ENCODE measurements at places on chromosomes 4 and X.

- DNase-seq = no peak
Measured at GRCh38 chr4:73596001-73596400, 24.2 kb downstream of the RASSF6 start.

DNA sequence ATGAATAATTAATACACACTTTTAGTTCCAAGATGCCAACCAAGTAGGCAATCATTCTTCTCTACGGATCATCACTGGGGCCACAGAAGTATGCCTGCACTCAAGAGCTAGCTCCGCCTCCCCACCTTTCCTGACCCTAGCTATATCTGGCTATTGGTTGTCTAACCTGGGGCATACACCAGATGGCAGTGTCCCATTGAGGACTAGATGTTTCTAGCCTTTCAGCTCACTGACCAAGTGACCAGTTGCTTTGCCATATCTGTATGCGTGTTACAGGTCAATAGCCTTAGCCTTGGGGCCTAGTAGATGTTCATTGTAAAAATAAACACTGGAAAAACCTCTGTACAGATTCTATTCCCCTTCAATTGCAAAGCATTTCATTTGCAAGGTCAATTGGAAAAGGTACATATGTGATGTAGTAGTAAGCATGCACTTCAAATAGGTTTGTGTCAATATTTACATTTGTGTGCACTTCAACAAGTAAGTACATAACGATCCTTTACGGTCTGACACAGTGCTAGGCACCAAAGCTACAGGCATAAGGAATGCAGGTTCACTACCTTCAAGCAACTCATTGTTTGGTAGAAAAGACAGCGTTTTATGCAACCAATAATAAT lies 521.7 kb downstream of the PPARGC1A start:
- DNase-seq = peak; percentile 97

DNA sequence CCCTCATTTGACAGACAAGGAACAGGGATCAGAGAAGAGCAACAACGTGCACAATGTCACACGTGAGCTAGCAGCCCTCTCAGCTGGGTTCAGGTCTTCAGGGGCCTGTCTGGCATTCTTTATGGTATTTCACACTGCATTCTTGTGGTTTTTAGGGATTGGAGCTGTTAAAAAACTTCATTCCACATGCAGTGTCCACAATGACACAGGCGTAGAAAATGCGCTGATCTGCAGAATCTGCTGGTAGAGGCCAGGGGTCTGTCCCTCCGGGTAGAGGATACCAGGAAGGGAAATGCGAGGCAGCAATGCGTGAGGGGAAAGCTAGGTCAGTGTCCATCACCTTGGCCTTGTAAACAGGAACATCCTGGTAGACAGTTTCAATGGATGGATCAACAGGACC lies 36.6 kb downstream of the MAP7D3 start:
- DNase-seq = no peak

GRCh38 chr4:110675426-110675825 lies 52.5 kb upstream of the PITX2 start:
- DNase-seq = no peak

GRCh38 chrX:39826813-39827543 lies 270.8 kb downstream of the BCOR start:
- no peak for DNase-seq

GRCh38 chrX:105696870-105697269 lies 125.5 kb upstream of the NRK start:
- no peak for DNase-seq

DNA sequence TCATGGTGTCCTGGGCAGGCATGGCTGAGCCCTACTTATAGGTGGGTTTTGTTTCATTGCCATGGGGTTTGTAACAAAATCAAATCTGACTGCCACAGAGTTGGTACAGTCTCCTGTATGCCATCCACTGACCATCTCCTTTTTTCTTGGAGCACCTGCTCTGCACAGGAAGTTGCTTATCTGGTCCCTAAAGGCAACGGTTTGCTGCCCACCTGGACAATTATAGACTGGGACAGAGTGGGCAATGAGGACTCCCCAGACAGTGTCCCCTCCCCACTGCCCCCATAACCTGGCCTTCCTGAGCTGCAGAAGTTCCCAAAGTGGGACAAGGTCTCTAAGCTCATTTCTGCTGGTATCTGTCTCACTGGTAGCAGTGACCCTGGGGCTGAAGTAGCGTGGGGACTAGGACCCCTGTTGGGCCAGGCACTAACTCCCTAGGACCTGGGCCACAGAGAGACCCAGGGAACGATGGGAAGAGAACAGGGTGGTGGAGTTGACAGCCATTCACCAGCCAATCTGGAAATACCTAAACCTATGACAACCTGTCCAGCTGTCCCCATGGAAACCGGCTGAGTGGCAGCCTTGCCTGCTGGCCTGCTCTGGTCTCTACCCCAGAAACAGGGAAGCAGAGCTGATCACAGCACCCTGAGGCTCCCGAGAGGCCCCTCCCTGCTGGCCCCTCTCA lies 64.7 kb downstream of the WFS1 start:
- peak; percentile 48 for DNase-seq

DNA sequence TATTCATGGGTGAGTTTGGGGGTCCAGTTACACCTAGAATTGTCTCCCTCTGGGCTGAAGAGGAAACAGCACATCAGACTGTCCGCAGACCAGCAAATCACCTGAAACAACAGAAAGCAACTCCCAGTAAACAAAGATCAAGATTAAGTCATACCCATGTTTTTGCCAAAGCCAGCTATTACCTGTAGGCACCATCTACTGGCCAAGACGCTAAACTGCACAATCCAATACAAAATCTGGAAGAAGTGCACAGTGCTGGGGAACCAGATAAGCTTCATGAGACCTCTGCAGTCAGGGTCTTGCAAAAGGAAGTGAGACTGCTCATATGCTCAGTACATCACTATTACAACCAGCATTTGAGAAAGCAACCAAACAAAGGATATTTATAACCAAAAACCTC lies 157.5 kb upstream of the ITM2A start:
- DNase-seq = peak; percentile 53

DNA sequence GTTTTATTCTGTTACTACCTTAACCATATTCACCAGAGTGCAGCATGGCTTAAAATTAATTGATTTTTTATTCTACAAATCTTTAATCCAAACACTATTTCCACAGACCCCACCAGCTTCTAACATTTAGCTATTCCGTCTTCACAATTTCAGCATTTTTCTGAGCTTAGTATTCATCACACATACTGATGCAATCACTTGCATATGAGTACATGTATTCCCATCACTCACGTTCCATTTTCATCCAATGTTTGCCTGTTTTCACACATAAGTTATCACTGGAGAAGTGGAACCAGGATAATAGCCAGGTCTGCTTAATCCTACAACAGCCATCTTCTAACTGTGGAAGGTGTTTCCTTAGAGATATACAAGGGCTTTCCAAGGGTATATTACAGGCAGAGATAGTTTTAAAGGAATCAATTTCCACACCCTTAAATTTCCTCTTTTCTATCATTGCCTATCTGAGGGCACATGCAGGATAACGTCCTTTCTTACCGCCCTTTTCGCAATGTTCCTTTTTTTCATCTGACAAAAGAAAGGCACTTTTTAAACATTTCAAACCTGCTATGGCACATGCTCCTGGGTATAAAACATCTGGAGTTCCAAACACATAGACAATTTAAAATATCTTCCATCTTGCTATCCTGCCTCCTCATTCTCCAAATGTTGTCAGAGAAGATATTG lies 115.8 kb downstream of the CORIN start:
- DNase-seq = no peak

GRCh38 chrX:37998586-37999262 lies 7.6 kb upstream of the SYTL5 start:
- DNase-seq = peak; percentile 51

DNA sequence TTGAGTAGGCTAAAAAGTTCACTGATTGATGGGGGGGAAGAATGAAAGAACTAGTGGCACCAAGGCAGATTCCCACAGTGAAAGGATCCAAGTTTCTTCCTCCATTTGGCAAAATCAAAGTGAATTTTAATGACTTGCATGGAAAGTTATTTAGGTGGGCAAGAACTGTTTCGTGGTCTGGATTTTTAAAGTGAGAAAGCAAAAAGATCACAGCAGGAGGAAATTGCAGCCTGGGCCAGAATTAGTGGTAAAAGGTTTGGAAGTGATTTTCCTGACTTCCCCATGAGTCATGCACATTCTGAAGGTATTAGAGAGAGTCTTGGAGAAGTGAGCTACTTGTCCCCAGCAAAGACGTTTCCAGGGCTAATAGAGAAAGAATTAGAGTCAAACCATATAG lies 207.8 kb downstream of the ANTXR2 start:
- DNase-seq = no peak

- no peak for DNase-seq
Measured at GRCh38 chr4:96729641-96730040, 889.7 kb downstream of the PDHA2 start.

DNA sequence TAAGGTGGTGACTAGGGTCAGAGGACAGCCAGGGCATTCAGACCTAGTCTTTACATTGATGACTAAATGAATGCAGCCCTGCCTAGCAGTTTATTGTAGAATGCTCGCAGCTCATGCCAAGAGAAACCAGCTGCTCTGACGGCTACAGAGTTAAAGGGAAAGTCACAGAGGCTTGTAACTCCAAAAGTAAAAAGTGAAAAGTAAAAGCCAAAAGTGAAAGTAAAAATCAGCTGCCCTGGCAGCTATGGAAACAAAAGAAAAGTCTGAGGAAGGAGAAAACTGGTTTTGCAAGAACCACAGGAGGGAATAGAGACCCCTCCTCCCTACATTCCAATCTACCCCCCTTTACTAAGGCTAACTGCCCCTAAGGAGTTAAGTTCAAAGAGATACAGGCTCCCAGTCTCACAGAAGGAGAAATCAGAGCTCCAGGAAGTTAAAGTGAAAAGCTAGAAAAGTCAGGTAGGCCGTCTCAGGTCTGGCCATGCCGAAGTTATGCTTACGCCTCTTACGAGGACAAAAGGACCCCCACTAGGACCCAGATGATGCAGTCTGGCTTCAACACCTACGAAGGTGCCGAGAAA lies 6.0 kb downstream of the GAGE10 start:
- peak; percentile 11 for DNase-seq

DNA sequence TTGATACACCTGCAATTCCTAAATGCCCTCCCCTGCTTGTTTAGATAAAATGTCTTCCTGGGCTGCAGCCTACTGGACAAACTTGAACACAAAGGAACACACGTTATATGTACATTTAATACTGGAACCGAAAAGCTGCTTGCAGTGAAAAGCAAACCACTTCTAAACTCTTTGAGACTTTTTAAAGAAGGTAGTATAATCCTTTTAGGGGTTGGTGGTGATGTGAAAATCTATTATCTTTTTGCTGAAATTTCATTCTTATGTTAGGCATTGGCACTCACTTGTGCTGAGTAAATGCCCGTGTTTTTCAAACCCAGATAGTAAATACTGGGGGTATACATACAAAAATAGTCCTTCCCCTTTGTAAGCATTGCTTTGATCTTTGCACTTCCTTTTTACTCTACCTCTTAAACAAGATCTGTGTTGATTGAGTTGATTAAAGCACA lies 2.2 kb downstream of the NFKB1 start:
- DNase-seq = peak; percentile 36

DNA sequence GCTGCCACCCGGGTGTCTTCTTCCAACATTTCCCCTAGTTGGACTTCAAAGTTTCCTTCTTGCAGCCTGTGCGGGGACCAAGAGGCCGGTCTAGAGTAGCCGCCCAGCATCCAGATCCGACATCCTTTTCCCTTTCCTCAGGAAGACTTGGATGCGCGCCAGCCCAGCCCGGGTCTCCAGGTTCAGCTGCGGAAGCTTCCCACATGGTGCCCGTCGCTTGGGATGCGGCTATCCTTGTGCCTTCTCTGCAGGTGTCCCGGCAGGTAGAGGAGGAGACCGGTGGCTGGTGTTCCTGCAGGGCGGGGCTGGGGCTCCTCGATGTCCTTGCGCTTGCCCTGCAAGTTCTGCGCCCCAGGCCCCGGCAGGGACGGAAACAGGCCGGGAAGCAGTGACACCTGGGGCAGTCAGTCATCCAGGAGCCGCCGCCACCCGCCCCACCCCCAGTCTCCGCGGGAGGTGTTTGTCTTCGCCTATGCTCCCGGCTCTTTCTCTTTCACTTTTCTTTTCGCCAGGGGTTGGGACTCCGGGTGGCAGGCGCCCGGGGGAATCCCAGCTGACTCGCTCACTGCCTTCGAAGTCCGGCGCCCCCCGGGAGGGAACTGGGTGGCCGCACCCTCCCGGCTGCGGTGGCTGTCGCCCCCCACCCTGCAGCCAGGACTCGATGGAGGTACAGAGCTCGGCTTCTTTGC lies at the start of gene IL15:
Gene IL15, plus strand, starts transcription at position 502 of the 689 bp plus-strand sequence. CDS start 82,882 bp downstream, outside the sequence.
- peak; percentile 85 for DNase-seq

DNA sequence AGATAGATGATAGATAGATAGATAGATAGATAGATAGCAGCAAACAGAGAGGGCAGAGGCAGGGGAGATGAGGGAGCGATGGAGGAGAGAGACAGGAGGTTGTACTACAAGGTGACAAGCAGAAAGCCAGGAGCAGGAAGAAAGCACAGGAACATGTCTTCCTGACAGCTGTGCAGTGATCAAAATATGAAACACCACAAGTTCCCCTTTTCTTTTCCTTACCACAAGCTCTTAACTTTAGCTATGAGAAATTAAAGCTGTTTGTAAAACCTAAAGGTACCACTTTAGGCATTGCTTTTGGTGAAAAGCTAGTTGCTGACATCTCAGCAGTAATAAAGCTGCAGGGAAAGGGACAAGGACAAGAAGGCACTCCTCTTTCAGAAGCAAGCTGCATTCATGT lies 9.1 kb upstream of the MAGED4B start:
- no peak for DNase-seq

- no peak for DNase-seq
Measured at GRCh38 chr4:166017804-166018203, 144.8 kb downstream of the TLL1 start.

GRCh38 chrX:21733705-21734104 lies 24.2 kb downstream of the SMPX start:
- DNase-seq = no peak

- no peak for DNase-seq
Measured at GRCh38 chrX:132692066-132692465, 203.2 kb upstream of the MBNL3 start.

- no peak for DNase-seq
Measured at GRCh38 chr4:73525611-73526010, 44.1 kb downstream of the AFM start.

DNA sequence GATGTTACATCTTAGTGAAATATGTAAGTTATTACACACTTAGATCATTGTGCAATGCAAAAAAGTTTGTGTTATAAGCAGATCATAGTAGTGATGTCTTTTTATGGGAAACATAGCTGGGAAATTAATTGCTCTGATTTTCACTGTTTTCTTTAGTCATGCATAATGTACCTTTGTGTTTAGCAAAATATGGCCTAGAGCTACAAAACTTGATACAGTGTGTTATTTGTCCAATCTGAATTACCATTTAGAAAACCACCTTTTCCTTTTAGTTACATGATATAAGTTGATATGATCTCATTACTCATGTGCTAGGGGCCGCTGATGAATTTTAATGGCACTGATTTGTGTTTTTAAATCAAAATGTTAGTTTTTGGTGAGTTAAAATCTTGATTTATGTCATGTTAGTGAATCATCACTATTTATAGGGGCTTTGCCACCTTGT lies 2.0 kb downstream of the BMPR1B start:
- no peak for DNase-seq

All from DMS53 (cell line).